ENCODE measurements at places on chromosomes 1 and 21.

- no peak for DNase-seq
Measured at GRCh38 chr1:8764293-8764937, 53.0 kb downstream of the RERE start.

DNA sequence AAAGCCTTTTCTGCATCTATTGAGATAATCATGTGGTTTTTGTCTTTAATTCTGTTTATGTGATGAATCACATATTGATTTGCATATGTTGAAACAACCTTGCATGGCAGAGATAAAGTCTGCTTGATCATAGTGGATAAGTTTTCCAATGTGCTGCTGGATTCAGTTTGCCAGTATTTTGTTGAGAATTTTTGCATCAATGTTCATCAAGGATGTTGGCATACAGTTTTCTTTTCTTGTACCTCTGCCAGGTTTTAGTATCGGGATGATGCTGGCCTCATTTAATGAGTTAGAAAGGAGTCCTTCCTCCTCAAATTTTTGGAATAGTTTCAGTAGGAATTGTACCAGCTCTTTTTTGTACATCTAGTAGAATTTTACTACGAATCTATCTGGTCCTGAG lies 55.0 kb downstream of the COL24A1 start:
- DNase-seq, result no peak

DNA sequence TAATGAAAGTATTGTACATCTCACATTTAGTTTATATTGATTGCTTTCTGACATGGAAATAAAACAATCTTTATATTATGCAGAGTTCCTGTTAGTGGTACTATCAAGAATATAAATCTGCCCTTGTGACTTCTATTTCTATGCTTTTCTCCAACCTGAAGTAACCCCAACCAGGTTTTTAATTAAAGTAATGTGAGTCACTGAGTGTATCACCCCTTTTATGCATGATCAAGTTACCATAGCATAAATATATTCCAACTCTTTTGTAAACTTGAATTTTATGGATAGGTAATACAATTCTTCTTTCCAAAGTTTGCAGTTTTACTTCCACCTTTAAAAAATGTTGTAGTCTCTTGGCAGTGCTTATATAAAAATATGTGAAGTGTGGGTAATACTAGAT lies 532.3 kb downstream of the USP25 start:
- no peak for DNase-seq

DNA sequence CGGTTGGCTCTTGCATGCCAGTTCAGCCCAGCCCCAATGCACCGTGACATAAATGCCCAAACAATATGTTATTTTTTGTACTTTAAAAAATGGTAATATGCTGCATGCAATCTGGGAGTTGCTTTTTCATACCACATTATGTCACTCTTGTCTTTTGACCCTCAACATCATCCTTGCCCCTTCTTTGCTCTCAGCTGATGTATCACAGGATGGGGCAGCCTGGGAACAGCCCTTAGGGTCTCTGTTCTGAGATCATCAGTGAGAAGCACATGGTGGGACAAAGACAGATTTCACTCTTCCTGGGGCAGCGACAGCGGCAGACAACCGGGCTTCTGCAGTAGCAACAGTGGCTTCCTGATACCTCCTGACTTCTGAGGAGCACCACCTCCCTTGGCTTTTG lies 79.5 kb downstream of the SETD4 start:
- no peak for DNase-seq

DNA sequence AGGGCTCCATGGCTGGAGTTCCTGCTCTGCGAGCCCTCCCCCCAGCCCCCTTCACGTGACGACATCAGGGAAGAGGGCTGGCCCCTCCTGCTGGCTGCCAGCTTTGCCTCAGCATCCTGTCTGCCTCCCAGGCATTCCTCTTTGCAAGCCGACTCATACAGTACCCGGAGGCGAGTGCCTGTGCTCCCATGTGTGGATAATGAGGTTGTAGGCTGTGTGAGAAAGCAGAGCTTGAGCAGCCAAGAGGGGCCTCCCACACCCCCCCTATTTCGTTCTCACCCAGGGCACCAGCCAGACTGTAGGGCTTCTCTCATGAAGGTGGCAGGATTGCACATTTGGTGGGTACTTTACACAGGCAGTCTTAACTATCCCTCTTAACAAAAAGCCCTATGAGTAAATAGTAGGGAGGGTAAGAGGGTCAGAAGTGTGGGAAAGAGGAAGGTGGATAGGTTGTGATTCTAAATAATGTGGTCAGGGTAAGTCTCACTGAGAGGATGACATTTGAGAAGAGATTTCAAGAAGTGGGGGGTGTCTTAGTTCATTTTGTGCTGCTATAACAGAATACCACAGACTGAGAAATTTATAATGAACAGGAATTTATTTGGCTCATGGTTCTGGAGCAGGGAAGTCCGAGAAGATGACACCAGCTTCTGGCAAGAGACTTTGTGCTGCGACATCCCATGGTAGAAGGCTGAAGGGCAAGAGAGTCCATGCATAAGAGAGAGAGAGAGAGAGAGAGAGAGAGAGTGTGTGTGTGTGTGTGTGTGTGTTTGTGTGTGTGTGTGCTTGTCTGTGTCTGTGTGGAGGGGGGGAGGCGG lies 113.5 kb downstream of the OMA1 start:
- peak; percentile 67 for DNase-seq

DNA sequence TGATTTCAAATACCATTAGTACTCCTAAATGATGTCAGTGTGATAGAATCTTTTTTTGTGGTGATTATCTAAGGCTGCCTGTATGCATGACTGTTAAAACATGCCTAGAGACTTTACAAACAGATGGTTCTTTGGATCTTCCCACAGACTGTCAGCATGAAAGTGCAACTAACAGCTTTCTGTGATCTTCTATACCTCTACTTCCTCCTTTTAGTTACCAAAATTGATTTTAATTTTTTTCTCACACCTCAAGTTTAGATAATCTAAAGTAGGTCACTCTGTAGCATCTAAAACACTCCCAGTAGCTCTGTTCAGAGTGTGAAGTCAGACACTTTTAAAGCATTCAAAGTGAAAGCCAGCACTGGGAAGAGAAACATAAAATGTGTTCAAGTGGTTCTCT lies 534.5 kb downstream of the PTPRC start:
- DNase-seq, result no peak

GRCh38 chr1:22712502-22713271 lies 2.0 kb downstream of the EPHB2 start:
- DNase-seq, result no peak

DNA sequence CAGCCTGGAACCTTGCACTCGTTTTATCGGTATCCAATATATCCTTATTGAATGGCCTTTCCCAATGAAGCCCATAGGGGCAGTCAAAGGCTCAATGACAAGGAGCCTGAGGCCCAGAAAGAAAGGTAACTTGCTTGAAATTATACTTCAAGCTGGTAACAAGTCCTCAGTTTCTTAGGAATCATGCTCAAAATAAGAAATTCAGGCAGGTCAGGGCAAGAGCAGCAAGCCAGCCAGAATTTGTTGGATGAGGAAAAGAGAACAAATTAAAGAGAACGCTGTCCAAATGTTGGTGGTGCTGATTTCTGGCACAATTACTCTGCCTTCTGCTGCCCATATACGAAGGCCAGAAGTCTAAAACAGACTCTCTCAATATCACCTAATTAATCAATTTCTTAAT lies 77.6 kb downstream of the DDX20 start:
- peak; percentile 3 for DNase-seq

- no peak for DNase-seq
Measured at GRCh38 chr1:17358557-17358956, 13.4 kb upstream of the PADI6 start.

DNA sequence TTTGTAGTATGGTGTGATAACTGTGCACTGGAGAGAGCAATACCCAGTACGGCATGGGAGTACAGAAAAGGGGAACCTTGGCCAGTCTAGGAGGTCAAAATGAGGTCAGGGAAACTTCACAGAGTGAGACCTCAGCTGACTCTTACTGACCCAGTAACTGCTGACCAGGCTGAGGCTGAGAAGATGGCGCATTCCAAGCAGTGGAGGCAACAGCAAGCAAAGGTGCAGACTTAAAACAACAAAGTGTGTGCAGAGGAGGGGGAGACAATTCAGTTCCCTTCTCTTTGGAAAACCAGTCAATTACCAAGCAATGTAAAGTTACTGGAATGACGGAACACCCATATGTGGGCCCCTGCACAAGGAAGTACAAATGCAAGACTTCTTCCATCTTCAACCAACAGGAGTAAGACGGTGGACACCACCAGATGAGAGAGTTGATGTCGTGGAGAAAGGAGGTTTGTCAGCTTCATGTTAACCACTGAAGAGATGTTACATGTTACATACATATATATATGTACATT lies 54.6 kb upstream of the PRDX6 start:
- DNase-seq, result no peak

- no peak for DNase-seq
Measured at GRCh38 chr21:14862794-14863720, 201.7 kb downstream of the NRIP1 start.

DNA sequence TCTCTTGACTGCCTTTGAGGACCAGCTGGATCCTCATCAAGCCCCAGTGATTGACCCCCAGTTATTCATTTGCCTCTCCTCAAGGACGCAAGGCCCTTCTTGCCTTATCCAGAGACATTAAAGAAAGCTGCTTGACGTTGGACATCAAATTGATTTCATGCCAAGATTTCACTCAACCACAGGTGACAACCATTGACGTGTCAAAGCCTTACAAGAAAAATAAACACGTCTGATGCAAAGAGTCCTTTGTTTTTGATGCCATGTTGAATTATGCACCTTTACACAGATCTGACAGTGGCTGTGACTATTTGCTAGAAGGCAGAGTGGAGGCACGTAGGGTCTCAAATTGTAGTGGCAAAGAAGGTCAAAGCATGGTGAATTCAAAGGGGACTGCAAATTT lies 666.2 kb upstream of the CAMK1G start:
- DNase-seq, result no peak

GRCh38 chr1:235075048-235075776 lies 53.4 kb downstream of the TOMM20 start:
- DNase-seq, result no peak

- DNase-seq, result no peak
Measured at GRCh38 chr1:58572690-58573089, 4.4 kb downstream of the TACSTD2 start.

GRCh38 chr1:207172885-207173284 lies 68.9 kb downstream of the C4BPA start:
- DNase-seq, result no peak

DNA sequence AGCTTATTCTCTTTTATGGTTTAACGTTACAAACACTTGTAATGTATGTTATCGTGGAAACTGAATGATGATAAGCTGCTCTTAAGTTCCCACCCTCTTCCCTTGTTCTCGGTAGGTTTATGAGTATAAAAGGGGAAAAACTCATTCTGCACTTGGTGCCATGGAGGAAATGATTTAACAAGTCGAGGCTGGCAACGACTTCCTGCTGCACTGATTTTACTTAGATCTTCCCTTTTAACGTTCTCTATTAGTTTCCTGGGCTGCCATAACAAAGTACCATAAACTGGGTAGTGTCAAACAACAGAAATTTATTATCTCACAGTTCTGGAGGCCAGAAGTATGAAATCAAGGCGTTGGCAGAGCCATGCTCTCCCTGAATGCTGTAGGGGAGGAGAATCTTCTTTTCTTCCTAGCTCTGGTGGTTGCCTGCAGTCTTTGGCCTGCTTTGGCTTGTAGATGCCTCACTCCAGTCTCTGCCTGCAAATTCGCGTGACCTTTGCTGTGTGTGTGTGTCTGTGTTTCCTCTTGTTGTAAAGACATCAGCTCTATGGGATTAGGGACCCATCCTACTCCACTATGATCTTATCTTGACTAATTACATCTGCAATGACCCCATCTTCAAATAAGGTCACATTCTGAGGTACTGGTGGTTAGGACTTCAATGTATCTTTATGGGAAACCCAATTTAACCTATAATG lies 26.3 kb downstream of the HUNK start:
- no peak for DNase-seq

- no peak for DNase-seq
Measured at GRCh38 chr1:21283524-21283923, 6.7 kb downstream of the ECE1 start.

GRCh38 chr1:24425441-24425840 lies 9.8 kb downstream of the NIPAL3 start:
- no peak for DNase-seq

- DNase-seq, result no peak
Measured at GRCh38 chr1:22490309-22490708, 38.7 kb downstream of the ZBTB40 start.

DNA sequence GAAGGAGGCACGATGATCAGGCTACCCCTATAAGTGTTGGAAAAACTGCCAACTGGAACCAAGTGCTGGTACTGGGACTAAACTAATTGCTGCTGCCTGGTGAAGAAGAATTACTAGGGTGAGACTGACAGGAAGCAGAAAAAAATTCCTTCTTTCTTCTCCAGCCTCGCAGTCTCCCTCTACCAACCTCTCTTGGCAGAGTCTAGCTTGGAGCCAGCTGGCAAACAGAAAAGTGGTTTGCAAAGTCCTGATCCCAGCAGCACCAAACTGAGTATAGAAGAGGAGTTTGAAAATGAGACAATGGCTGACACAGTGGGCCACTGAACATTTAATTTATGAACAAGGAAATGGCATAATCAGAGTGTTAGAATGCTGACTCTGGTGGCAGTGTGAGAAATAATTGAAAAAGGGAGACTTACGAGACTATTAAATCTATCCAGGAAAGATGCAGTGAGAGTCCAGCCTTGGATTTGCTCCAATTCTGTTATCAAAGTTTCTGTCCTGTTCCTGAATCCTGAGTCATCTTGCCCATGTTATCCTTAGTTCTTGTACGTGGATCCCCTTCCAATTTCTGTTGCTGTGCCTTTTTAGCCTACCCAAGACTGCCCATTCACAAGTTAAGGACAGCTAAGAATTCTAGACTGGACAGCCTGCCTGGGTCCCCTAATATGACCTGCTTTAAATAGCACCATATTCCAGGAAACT lies 23.7 kb upstream of the DISP1 start:
- no peak for DNase-seq

- no peak for DNase-seq
Measured at GRCh38 chr1:111503585-111504060, at the start of the genes ADORA3 and TMIGD3. ADORA3 (minus strand) TSS chr1:111503633; CDS start chr1:111503354, 279 bp downstream. TMIGD3 (minus strand) TSS chr1:111503633; CDS start chr1:111503354, 279 bp downstream.

DNA sequence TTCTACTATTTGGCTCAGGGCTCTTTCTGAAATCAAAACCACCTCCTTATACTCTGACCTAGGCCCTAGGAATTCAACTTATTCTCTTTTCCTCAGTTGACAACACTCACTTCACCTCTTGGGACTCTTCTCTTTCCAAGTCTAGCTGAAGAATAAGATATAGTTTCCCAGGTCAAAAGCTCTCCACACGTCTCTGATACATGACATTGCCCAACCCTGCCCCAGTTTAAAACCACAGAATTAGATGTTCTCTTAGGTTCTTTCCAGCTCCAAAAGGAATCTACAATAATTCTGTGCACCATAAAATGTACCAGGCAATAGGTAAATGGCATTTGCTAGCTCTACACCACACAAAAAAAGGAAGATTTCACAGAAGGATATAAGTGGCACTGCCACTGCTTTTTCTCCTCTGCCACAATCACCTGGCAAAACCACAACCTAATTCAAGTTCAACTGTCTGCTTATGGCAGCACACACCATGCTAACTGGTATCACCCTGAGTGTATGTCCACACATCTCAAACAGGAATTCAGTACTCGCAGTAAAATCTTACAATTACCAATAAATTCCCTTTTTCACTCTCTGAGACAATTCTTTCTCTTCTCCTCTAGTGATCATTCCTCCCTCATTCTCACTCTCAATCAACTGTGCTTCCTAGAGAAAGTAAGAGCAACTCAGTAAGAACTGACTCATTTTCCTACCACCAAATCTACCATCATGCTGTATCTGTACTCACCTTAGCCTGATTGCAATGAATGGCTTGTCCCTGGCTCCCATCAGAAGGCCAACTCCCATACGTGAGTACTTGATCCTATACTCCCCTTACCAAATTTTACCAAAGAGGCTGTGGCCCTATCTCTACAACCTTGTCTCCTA lies 27.3 kb downstream of the ZBTB8OS start:
- DNase-seq, result no peak

GRCh38 chr1:169070547-169070946 lies 35.9 kb upstream of the ATP1B1 start:
- no peak for DNase-seq
